Hypothalamus (tissue), 51 donors: ENCODE measurements at places on chromosomes 7 and 10.

DNA sequence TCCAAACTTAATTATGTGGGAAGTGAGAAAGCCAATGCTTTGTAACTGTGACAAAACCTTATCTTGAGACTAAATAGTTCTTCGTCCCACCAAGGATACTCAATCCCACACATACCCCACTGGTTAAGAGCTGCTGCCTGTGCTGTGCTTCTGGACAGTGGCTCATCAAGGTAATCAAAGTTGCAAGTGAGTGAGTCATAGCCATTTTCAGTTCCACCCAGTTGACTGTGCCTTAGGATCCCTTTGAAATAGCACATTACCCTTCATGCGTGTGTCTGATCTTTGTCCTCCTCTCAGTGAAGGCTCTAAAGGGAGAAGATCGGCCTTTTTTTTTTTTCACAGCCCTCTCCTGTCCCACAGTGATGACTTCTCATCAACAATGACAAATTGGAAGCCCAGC, 706.0 kb upstream of the AUTS2 start:
- no peak for DNase-seq

DNA sequence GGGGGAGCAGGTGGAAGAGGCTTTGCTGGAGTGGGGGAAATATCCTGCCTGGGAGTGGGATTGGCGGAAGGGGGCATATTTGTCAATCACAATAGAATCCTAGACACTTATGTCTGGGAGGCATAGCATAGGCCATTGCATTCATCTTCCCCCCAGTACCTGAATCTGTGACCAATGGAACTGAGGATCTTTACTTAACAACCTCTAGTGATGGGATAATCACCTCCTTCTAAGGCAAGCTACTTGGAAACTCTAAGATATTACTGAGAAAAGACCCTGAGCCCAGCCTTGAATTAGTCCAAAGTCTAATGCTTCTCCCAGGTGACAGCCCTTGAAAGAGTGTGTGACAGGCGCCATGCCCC, 90.7 kb downstream of the NPSR1 start:
- no peak for DNase-seq

- DNase-seq = no peak
These were observed 165.2 kb downstream of the RELN start for GRCh38 chr7:103824251-103824650.

DNA sequence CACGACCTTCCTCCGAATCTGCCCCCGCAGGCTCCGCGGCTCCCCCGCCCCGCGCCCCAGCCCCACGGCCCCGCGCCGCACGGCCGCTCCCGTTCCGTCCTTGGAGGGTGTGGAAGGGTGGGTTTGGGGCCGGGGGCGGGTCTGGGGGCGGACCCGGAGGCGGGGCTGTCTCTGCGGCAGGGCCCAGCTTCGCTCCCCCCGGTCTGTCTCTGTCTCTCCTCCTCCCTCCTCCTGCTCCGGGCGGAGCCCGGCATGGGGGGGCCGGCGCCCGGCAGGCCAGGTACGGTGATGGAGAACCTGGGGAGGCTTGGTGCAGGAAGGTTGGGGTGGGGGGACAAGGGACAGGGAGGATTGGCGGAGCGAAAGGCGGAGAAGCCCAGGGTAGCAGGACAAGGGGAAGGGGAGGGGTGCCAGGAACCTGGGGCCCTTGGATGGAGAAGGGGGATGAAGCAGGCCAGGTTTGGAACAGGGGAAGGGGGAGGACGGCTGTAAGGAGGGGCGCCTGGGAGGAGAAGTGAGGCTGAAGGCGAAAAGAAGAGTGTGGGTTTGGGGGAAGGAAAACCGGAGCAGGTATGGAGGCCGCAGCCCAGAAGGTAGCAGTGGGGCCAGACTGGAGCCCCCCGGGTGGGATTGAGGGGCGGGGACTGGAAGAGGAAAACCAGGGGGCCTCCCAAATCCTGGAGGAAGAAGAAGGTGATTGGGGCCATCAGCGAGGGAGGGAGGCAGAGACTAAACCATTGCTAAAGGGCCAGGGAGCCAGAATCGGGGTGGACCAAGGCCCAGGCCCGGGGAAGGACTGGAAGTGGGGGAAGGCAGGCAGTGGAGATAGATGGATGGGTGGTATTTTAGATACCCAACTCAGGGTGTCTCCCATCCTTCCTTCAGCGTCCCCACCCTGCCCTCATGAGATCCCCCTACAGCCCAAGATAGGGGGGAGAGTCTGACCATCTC, at the start of gene NYAP1:
Gene NYAP1, plus strand, starts transcription at position 206 of the 951 bp plus-strand sequence. CDS start 1,385 bp downstream, outside the sequence.
- peak; percentile 66 for DNase-seq

DNA sequence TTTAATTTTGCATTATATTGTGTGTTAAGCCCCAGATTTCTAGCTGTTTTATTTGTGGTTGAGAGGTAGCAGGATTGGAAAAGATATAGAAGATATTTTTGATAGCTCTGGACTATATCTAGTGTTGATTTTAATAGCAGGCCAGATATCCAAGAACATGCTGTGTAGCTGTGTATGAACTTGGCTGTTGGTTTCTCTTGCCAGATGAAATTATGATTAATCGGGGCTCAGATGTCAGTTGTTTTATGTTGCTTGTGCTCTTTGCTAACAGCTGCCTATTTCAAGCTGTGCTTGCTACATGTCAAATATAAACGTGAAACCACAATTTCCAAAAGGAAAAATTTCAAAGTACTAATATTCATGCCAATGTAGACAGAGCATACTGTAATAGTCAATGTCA, 141.1 kb downstream of the GRM3 start:
- no peak for DNase-seq

- no peak for DNase-seq
These were observed 25.7 kb upstream of the ADD3 start for GRCh38 chr10:109982123-109982522.

- peak; percentile 16 for DNase-seq
These were observed 67.0 kb downstream of the CTBP2 start for GRCh38 chr10:125093199-125093973.

DNA sequence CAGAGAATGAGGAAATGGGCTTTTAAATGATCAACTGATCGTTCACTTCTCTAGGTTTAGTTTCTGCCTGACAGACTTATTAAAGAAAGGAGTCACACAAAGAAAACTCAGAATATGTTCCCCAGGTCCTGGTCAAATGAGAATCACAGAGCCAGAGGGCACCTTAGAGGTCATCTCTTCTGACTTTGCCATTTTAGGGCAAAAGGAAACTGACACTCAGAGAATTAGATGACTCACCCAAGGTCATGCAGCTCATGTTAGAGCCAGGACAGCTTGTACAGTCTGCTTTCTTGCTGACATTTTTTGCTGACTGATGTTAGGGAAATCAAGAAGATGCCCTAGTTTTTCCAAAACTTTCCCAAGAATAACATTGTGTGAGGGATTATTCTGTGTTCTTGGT, 312.7 kb upstream of the SP8 start:
- no peak for DNase-seq

DNA sequence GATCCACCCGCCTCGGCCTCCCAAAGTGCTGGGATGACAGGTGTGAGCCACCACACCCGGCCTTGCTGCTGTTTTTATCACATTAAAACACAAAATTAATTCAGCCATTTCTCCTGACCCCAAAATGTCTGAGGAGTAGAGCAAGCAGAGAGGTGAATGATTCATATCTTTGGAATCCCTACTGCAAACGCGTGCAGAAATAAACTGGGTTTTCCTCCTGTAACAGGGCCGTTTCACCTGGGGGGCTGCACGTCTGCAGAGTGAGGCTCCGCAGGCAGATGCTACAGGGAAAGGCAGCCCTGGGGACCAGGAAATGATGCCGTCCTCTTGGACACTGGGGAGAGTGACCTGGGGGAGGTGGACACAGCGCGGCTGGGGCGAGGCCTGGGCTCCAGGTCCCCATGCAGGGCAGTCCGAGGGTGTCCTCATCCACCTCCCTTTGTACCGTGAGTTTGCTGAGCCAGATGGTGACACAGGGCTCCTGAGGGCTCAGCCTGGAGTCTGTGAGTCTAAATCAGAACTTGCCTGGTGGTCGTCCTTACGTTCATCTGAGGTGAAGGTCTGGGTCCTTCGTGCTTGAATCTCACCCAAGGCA, 41.9 kb downstream of the PDGFA start:
- DNase-seq = no peak

GRCh38 chr7:82624337-82624736, 180.8 kb upstream of the CACNA2D1 start:
- no peak for DNase-seq

DNA sequence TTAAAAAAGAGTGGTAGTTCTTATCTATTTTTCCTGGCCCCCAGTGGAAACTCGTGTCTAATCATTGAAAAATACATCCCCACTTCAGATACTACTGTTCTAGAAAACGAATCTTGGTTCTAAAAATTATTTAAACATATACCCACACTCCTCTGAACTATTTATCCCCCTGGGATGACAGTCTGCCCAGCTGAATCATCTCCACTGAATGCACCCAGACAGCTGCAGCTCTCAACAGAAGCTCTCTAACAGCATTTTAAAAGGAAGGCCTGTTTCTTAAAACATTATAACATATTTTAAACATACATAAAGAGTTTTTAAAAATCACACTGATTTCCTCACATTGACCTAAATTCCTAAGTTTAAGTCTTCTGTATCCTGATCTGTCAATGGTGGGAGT, 544.6 kb upstream of the PHF14 start:
- DNase-seq = no peak

DNA sequence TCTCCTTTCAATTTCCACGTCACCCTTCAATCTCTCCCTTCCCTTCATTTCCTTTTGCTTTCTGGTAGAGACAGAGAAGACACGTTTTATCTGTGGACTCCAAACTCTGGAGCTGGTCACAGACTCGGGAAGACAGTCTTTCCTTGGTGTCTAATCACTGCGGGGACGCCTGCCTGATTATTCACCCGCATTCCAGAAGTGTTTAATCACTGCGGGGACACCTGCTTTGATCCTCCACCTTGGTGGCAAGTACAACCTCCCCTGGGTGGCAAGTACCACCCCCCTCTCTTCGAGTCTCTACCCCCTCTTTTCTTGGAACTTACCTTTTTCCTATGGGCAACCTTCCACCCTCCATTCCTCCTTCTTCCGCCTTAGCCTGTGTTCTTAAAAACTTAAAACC, 15.3 kb upstream of the LRRC61 start:
- DNase-seq = no peak

DNA sequence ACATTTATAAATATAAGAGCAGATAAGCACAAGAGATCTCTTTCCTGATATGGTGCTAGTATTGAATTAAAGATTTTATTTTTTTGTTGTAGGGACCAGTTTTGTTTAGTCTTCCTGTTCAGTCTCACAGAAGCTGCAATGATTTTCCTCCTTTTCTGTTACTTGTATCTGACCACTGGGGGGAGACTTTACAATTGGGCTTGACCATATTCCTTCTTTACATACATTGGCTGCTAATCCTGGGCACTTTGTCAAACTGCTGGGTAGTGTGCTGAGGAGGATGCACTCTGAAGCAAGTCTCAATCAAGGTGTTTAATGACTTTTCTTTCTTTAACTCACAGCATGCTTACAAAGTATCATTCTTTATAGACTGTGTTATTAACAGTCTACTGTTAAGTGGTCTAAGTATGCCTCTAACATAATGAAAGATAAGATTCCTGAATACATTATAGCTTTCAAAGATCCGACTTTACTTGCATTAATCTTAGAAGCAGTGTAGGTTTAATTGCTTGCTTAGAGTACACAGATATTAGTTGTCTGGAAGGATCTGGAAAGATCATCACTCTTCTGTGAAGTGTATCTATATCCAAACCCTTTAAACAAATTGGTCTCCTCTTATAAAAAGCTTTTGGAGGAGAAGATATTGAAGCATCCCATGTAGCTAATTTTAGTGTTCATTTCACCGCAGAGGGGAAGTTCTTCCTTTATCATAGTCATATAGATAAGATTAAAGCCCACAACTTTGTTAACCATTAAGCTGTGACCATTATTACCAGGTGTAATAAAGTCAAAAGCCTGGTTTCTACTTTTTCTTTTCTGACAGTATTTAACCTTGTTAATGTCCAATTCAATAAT, 3.1 kb downstream of the PALS2 start:
- no peak for DNase-seq

GRCh38 chr10:132987671-132988571, 45.6 kb upstream of the CFAP46 start:
- no peak for DNase-seq

DNA sequence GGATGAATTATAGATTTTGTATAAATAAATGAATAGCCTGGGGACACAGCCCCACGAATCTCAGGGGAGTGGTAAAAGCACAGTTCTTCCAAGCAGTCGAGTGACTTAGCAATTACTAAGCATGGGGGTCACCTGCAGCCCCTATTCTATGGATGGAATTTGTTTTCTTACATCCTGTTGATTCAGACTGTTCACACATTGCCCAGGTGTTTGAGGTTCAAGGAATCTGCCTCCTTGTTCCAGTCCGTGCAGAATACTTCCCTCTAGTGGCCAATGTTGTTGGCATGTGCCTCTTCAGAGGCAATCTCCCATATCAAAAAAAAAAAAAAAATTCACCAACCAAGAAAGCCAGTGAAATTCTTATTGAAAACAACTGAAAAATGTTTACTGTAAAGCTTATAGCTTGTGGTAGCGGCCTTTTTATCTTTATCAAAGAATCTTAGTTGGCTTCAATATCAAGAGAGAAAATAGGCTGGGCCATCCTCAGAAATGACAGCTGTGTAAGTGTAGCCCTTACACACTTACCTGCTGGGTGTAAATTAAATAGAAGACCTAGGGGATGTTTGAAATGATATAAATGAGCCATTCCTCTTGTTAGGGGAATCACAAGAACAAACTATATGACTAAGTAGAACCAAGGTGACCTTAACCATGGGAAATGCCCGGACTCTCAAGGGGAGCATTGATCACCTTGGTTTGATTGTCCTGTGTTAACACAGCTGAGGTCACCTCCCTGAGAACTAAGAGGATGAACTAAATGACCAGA, 7.8 kb downstream of the LIPM start:
- DNase-seq = no peak

- no peak for DNase-seq
These were observed 218.6 kb downstream of the TCERG1L start for GRCh38 chr10:131092876-131093275.

- DNase-seq = no peak
These were observed 108.0 kb downstream of the LRRTM3 start for GRCh38 chr10:67033878-67034277.

- DNase-seq = no peak
These were observed 2.0 kb upstream of the PITX3 start for GRCh38 chr10:102243309-102243708.

GRCh38 chr10:44724415-44725174, 186.5 kb upstream of the TMEM72 start:
- no peak for DNase-seq

- DNase-seq = no peak
These were observed 63.8 kb upstream of the DOCK1 start for GRCh38 chr10:126841341-126841895.
